Fibroblast of skin of right biceps (primary cell): ENCODE measurements at places on chromosomes 7 and 10.

DNA sequence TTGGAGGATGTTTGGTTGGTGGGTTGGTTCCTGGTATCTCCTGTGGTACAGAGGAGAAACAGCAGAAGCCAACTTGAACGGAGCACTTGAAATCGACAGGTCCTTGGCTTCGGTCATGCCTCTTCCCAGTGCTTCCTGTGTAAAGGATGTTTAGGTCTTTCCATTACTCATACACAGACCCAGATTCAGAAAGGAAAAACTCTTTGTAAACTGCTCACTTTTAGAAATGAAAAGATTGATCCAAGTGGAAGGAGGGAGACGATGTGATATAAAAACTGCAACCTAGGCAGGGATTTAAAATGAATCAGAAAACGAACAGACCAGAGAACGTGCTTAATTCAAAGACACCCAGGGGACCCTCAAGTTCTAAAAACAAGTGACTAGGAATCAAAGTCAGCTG, 338.4 kb downstream of the GALNT17 start:
- no peak for DNase-seq

GRCh38 chr7:94325122-94325475, 69.6 kb upstream of the COL1A2 start:
- no peak for DNase-seq

DNA sequence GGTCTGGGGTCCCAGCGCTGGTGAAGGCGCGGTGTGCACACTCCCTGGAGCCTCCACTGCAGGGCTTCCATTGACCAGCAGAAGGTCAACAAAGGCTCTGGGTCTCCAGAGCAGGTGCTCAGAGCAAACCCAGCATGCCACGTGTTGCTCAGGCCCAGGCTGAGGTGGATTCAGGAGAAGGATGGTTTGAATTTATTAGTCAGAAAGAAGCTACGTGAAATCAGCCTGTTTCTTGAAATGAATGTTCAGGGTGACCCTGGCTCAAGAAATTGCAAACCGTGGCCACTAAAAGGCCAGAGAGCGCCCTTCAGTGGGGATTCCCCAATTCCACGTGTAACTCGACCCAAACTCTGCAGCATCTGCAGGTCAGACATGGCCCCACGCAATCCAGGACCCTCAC, 82.7 kb upstream of the PFKP start:
- DNase-seq: no peak

GRCh38 chr7:107213193-107213788, 44.5 kb downstream of the HBP1 start:
- no peak for DNase-seq

DNA sequence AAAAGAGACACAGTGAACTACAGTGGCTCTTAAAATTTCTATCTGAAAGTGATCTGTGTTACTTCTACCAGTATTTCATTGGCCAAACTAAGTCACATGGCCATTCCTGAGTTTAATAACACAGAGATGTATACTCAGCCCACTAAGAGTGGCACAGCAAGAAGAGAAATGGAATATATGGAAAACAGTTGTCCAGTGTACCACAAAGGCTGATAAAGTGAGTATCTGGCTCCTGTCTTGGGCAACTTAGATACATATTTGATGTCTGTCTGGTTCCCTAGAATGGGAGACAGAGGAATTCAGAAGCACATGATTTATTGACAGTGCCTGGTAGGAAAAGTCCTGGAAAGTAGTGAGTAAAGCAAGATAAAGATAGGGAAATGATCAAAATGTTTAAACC, 10.1 kb upstream of the PON1 start:
- DNase-seq: peak; percentile 53

DNA sequence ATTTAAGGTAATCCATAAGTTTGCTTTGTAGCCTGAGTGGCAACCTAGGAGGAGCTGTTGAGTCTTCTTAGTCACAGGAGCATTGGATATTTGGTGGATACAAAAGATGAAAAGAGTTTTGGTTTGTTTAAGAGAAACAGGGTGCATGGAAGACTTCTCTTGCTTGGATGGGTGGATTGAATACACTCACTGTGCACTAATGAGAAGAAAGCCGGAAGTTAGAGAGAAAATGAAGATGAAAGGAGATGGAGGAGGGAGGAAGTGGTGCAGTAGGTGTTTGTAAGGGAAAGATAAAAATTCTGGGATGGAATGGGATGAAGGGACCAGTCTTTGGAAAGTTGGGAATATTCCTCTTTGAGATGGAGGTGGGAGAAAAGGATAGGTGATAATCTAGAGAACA, 7.7 kb downstream of the MDFIC start:
- no peak for DNase-seq

GRCh38 chr10:64040781-64041180, 519.6 kb downstream of the REEP3 start:
- no peak for DNase-seq

DNA sequence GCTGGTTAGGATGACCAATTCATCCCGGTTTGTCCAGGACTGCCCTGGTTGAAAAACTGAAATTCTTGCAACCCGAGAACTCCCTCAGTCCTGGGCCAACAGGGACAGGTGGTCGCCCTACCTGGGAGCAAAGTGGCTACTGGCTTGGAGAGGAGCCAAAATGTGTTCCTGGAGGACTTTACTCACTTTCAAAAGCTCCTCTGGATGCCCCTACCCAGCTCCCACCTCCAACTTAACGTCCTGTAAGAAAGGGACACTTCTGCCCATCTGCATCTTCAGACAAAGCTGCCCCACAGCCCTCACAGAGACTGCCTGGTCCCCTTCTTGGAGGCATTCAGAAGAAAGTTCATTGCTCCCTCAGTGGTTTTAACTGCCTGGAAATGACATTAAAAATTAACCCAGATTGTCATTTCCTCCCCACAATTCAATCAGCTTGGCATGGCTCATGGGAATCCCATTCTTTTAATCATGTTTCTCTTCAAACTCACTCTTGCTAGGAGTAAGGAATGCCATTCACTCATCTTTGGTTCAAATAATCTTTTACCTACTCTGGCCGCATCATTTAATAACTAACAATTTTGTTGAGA, 24.0 kb upstream of the HSPA12A start:
- DNase-seq: no peak

DNA sequence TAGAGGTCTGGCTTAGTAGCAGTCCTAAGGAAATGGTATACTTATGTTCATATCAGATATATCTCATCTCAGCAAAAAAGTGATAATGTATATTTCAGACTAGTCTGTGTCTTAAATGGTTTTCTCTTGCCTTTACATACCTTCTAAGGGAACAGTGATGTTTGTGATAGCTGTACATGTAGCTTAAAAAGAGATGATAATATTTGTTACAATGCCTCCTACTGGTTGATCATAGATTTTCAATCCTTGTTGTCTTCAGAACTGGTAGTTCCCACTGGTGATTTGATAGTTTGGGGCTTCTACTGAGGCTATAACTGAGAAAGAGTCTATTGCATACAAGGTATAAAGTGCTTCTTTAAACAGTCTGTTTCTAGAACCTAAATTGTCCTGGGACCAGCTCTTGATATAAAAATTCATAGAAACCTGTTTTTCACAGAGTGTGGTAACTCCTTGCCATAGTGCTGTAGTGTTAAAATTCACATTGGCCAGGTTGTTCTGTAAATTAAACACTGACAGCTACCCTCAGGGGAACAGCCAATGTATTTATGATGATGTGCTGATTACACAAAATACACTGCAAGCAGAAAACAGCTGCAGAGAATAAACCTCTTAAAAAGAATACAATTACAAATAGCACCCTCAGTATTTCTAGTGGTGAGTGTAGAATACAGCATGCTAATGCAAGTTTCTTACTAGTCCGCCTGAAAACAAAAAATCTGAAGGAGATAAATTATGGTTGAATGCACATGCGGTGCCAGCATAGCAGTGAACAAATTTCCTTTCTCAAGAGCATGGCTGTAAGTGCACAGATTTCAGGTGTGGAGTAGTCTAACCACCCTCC, 90.3 kb downstream of the BTRC start:
- DNase-seq: no peak

GRCh38 chr7:154259396-154259795, 207.2 kb downstream of the DPP6 start:
- DNase-seq: no peak

- peak; percentile 65 for DNase-seq
Measured at GRCh38 chr10:73117976-73118743, 7.9 kb downstream of the NUDT13 start.

GRCh38 chr10:33284945-33285344, 49.5 kb downstream of the NRP1 start:
- DNase-seq: no peak

- DNase-seq: no peak
Measured at GRCh38 chr7:108278281-108278680, 148.1 kb upstream of the LAMB4 start.

- no peak for DNase-seq
Measured at GRCh38 chr7:114784746-114785145, 137.1 kb upstream of the MDFIC start.

DNA sequence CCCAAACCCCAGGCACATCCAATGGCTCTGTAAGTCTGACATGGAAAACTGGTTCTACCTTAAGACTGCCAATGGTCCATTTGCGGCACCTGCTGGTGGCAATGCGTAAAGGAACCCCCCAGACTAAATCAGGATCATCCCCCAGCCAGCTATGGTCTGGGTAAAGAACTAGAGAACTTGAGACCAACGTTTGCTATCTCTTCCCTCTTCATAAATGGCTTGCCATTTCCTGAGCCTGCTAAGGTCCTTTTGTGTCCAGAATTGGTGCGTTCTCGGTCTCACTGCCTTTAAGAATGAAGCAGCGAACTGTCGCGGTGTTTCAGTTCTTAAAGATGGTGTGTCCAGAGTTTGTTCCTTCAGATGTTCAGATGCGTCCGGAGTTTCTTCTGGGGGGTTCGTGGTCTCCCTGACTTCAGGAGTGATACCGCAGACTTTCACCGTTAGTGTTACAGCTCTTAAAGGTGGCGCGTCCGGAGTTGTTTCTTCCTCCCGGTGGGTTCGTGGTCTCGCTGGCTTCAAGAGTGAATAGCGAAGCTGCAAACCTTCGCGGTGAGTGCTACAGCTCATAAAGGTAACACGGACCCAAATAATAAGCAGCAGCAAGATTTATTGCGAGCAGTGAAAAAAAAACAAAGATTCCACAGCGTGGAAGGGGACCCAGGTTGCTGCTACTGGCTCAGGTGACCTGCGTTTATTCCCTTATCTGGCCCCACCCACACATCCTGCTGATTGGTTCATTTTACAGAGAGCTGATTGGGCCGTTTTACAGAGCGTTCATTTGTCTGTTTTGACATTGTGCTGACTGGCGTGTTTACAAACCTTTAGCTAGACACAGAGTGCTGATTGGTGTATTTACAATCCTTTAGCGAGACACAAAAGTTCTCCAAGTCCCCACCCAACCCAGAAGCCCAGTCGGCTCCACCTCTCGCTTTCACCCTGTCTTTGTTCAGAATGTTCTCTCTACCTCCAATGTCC, 95.4 kb downstream of the ELMO1 start:
- no peak for DNase-seq

DNA sequence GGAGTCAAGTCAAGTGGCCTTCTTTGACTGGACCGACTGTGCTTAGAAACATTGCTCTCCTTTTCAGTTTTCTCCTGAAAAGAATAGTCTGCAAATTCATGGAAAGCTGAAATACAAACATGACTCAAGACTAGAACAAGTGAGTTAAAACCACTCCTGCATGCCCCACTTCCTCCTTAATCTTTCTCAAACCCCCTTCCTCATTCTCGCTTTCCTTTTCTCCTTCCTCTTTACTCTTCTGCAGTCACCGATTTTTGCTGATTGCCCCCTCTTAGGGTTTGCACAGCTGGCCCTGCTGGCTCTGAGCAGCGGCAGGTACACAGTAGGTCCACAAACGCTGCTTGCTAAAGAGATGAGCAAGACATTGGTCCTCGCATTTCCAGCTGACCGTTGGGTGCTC, 34.8 kb upstream of the MKI67 start:
- no peak for DNase-seq

GRCh38 chr10:31014161-31014875, 17.3 kb downstream of the ZNF438 start:
- DNase-seq: no peak

- peak; percentile 58 for DNase-seq
Measured at GRCh38 chr7:50610521-50611277, 45.5 kb upstream of the DDC start.

DNA sequence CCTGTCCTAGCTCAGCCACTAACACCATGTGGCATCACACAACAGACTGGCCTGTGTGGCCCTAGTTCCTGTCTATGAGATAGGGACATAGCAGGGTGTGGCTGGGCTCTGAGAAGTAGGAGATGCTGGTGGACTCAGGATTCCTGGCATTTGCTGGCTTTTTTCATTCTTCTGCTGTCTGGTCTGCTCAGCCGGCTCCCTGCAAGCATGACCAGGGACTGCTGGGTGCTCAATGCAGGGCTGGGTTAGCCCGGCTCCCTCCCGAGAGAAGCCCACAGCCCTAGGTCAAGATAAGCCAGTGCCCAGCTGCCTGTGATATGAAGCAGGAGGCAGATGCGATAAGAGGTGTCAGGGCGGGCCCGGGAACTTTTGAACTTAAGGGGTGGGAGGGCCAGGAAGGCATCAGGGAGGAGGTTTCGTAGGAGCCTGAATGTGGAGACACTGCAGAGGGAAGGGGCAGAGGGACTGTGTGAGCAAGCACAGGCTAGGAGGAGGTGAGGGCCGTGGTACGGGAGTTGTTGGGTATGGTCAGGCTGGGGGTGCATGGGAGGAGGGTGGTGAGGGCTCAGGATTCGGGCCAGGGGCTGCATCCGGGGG, 3.5 kb downstream of the AQP1 start:
- DNase-seq: peak; percentile 24

GRCh38 chr10:62562101-62562500, 187.9 kb downstream of the ZNF365 start:
- no peak for DNase-seq

DNA sequence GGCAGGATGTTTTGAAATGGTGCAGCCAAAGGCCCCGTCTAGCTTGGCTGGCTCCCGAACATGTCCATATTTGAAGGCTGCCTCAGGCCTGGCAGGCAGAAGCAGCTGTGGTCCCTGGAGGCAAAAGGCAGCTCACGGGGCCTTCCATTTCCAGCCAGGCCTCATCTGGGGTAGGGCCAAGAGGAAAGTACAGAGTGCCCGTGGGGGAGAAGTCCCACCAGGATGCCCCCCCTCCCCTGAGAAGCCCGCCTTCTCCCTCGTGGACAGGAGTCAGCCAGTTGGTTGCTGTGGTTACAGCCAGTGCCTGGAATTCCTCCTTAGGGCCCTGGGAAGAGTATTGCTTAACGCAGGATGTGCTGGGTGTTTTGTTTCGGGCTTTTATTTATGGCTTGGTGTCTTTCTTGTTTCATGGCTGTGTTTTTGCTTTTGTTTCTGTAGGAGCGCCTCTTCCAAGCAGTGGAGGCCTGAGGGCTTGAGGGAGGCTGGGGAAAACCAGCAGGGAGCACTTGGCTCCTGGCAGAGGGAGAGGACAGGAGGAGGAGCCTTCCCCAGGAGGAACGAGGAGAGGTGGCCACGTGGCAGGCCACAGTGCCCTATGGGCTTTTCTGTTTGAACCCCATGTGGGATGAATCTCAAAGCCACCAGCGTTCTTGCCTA, 45.4 kb downstream of the CHST3 start:
- peak; percentile 93 for DNase-seq
